GM19239 (cell line): ENCODE measurements at places on chromosomes 11 and 22.

GRCh38 chr22:43385770-43386641 lies 25.8 kb upstream of the MPPED1 start:
- peak; percentile 74 for DNase-seq

GRCh38 chr11:72950685-72951084 lies 136.5 kb downstream of the ATG16L2 start:
- no peak for DNase-seq

- DNase-seq: peak; percentile 6
Measured at GRCh38 chr11:133269267-133269666, 263.0 kb downstream of the OPCML start.

DNA sequence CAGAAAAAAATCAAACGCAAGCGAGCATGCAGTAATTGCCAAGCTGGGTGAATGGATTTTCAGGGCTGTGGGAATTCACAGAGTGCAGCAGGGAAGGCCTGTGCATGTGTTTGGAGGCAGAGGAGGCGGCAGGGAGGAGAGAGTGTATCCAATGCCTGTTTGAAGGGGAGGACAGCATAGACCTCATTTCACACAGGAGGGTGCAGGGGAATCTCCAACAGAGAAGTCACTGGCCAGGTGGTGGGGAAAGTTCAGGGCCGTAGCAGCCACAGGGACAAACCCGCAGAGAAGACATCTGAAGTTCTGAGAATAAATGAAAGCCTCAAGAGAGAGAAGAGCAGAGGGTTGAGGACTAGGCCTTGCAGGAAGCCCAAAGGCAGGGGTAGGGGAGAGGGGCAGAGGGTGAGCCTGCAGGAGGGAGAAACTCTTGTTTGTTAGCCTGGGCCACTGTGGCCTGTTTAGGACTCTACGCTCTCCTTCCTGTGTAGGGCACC lies 19.2 kb upstream of the KDM2A start:
- DNase-seq: no peak

GRCh38 chr11:17887779-17888178 lies 125.1 kb downstream of the SERGEF start:
- no peak for DNase-seq

- DNase-seq: no peak
Measured at GRCh38 chr11:44849424-44849823, 101.3 kb downstream of the TP53I11 start.

GRCh38 chr11:940496-941135 lies 14.9 kb downstream of the AP2A2 start:
- no peak for DNase-seq

DNA sequence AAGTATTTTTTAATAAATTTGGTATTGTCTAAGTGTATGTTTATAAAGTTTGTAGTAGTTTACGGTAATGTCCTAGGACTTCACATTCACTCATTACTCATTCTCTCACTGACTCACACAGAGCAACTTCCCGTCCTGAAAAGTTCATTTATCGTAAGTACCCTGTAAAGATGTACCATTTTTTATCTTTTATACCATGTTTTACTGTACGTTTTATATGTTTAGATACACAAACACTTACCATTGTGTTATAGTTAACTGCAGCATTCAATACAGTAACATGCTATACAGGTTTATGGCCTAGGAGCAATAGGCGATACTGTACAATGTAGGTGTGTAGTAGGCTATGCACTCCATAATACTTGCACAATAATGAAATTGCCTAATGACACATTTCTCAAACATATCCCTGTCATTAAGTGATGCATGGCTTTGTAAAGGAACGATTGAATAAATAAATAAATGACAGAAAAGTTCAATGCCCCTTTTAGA lies 12.5 kb upstream of the CARD18 start:
- DNase-seq: no peak

GRCh38 chr11:66335531-66336233 lies 552 bp downstream of the RIN1 start:
- DNase-seq: no peak

- no peak for DNase-seq
Measured at GRCh38 chr11:45896422-45896984, 10.6 kb downstream of the FREY1 start.

DNA sequence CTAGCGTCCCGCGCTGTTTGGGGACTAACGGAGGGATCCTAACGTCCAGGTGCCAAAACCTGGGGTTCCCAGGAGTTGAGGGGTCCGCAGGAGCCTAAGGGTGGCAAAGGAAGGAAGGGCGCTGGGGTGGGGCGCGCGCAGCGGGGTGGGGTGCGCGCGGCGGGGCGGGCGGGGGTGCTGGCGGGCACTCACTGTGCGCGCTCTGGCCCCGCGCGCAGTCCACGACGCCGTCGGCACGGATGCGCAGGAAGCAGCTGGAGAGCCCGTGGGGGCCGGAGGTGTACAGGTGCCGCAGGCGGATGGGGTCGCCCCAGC lies 412 bp downstream of the FGF19 start:
- no peak for DNase-seq

GRCh38 chr22:22995166-22995565 lies 75.2 kb upstream of the GNAZ start:
- DNase-seq: no peak
